ENCODE measurements at places on chromosomes 5 and 9.

DNA sequence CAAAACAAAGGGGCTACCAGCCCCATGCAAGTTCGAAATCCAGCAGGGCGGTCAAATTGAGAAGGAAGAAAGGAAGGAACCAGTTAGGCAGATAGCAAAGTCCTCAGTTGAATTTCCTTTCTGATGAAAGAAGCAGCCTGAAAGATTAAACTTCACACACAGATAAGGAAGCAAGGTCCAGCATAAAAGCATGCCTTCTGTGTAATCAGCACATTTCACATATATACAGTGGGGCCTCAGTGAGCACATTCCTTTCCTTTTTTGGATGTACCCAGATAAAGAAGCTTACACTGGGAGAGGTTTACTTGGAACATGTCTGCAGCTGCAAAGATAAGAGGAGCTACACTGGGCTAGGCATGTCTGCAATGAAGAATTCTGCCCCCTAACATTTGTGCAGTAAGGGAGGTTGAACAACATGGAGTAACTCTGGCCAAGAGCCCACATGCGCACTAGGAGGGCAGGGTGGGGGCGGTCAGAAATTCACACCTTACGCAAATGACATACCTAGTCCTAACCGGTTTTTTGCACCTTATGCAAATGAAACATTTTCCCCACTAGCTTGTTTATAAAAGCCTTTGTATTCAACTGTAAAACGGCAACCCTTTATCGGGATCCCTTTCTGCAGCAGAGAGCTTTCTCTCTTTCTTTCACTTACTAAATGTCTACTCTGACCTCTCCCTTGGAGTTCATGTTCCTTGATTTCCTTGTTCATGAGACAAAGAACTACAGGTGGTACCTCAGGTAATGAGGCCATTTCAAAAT, 149.7 kb upstream of the FBXL17 start:
- DNase-seq = no peak

GRCh38 chr9:91995000-91995655, 45.1 kb upstream of the ROR2 start:
- no peak for DNase-seq

DNA sequence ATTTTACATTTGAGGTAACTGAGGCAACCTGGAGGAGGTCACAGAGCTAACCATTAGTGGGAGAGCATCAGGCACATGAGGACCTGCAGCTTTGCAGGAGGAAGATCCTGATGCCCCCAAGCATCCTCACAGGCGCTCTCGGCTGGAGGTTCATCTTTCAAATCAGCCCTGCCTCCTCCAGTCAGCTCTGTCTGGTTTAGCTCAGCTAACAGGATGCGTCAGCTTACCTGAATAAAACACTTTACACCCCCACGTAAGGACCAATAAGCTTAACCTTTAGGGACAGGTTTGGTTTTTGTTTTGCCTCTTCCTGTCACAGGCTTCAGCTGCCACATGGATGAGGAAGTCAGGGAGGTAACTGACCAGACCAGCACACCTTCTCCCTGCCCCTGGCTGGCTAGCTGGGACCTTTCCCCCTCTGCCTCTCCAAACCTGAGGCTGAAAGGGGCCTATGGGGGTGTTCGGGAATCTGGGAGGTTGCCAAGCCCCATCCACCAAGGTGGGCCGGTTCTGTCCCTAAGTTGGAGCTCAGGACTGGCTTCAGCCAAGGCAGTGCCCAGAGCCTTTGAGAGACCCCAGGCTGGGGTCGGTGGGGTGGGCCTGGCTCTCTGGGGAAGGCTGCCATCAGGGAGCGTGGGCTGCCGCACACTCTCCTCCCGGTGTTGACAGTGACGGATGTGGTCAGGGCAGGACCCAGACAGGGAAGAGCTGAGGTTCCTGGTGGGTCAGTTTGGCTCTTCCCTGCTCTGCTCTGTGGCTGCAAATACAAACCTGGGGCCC, 20.0 kb upstream of the FCN1 start:
- no peak for DNase-seq

GRCh38 chr9:108708448-108708847, 147.3 kb downstream of the ACTL7B start:
- DNase-seq = no peak

DNA sequence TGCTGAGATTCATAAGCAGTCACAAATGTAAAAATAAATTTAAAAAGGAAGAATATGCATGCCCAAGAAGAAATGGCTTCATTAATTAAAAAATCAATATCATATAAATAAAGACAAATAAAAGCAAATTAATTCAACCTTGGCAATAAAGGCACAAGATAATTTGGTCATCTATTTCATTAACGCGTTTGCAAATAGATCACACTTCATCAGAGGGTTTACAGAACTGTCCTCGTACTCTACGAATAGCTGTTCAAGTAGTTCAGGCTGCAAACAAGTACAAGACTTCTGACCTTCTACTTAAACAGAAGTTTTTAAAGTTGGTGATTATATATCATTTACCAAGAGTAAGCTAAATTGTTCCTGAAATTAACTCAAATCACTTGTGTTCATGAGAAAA, 775.3 kb upstream of the DMAC1 start:
- no peak for DNase-seq

DNA sequence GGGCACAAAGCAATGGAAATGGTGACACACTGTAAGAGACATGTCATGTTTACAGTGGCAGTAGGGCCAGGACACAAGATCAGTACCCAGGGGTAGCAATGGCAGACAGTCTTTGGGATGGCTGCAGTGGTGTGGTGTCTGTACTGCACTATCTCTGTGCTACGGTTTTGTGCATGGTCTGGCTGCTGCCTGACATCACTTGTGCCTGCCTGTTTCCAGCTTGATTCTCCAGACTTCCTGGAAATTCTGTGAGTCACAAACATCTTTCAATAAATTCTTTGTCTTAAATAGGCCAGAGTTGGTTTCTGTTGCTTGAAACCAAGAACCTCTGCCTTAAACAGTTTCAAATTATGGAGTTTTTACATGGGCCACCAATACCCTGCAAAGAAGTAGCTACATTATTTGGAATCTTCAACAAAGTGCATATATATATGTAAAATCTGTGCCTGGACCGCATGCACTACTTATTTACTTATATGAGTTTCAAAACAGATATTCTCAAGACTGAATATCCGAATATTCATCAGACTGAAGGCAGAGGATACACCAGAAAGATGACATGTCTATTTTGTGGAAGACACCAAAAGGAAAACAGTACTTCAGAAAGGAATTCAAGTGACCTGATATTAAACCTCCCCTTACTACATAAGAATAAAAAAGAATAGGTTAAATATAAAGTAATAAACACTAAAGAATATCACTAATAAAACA, 188.1 kb downstream of the RFX3 start:
- DNase-seq = no peak

DNA sequence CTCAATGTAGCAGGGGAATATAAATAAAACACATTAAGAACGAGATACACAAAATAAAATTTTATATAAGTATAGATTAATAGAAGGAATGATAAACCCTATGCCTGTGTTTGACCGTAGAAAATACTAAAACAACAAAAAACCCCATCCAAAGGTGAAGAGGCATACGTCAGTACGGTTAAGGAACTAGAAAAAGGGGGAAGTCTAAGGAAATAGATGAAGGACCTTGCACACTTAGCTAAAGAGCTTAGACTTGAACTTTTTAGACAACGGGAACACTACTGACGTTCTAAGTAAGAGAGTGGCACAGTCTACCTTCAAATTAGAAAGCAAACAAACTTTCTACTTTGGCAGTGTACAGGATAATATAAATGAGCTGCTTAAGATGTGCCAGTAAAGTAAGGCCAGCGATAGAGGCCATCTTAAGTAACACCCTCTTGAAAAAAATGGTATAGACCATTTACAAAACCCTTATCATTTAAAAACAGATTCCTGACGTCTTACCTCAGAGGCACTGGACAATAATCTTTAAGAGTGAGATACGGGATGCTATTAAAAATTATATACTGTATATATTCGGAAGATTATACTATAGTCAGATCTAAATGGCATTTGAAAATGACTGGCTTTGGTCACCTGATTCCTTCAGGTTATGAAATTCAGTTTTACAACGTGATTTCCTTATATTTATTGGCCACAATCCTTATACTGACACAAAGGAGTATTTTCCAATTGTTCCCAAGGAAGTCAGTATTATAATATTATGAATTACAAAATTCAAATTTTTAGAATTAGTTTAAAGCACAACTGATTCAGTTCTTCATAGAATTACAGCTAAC, 8.5 kb downstream of the PANK3 start:
- DNase-seq = no peak

GRCh38 chr5:52964138-52964537, 25.0 kb upstream of the ITGA2 start:
- no peak for DNase-seq

GRCh38 chr5:4553130-4553529, 587.0 kb upstream of the ADAMTS16 start:
- no peak for DNase-seq

DNA sequence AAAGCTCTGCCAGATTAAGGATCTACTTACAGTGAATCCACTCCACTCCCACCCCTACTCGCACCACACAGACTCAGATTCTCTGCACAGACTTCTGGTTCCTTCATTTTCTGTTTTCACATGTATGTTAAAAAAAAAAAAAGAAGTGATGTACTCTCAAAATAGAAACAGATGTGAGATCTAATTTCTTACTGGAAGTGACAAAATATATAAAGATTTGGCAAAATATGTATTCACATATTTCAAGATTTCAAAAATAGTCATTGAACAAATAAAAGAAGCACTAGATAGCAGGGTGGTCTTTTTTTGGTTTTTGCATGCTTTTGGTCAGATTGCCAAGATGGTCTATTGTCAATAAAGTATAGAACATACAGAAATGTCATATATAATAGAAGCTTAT, 379.2 kb downstream of the TMEM167A start:
- no peak for DNase-seq

GRCh38 chr5:178211095-178212048, 7.0 kb downstream of the HNRNPAB start:
- no peak for DNase-seq
